ENCODE measurements at places on chromosomes 13 and 19. TPM values are rescaled to one million over a fixed set of nuclear protein-coding genes. Genes with fewer than 3 reads are reported as not detected.

The TMEM150B gene
- total RNA-seq = not detected

The ZNF497 gene
- 0.98 TPM for total RNA-seq

The CGB3 gene
- not detected for total RNA-seq

The CPAMD8 gene
- total RNA-seq = 2.5 TPM

The CEACAM3 gene
- total RNA-seq = not detected

The ELSPBP1 gene
- total RNA-seq = not detected

The ZNF613 gene
- 7.8 TPM for total RNA-seq

Measured in fibroblast of the aortic adventitia (primary cell).